ENCODE measurements at places on chromosomes 3 and 15.

GRCh38 chr15:74664028-74664616 lies 31.7 kb downstream of the EDC3 start:
- peak; percentile 72 for DNase-seq

DNA sequence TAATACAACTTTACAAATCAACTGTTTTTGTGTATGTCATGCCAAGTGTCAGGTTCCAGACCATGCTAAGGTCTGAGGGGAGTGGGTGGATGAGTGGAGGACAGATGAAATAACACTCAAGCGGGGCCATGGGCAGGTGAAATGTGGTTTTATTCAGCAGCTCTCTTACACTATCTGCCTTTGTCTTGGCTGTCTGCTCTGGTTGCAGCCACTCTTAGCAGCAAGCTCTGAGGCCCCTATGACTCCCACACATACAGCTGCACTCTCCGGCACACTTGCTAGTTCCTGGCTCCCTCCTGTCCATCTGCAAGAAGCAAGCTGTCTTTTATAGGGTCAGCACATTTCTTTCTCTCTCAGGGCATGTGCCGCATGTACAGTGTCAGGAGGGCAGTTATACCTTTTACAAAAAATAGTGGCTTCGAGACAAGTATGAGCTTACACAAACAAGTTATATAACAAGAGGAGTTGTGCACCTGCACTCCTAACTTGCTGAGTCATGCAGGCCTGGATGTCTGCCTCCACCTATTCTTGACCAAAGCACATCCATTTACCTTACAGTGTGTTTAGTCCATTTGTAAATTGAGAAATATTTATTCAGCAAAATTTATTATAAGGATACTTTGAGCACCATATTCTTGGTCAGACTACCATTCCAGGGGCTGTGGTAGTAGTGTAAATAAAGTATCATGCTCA lies 683.7 kb upstream of the CBLB start:
- DNase-seq = no peak

- no peak for DNase-seq
These were observed 54.1 kb downstream of the SLC7A14 start for GRCh38 chr3:170531657-170532335.

- no peak for DNase-seq
These were observed 46.4 kb downstream of the DNASE1L3 start for GRCh38 chr3:58164199-58164879.

GRCh38 chr15:60733196-60733595 lies 254.3 kb upstream of the ICE2 start:
- DNase-seq = no peak

GRCh38 chr3:59084583-59084982 lies 34.8 kb upstream of the CFAP20DC start:
- no peak for DNase-seq

DNA sequence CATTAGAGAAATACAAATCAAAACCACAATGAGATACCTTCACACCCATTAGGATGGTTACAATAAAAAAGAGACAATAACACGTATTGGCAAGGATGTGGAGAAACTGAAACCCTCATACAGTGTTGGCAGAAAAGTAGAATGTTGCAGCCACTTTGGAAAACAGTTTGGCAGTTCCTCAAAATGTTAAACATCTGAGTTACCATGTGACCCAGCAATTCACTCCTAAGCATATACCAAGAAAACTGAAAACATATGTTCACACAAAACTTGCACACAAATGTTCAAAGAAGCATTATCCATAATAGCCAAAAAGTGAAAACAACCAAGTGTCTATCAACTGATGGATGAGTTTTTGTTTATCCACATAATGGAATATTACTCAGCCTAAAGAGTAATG lies 166.9 kb upstream of the FAM3D start:
- no peak for DNase-seq

DNA sequence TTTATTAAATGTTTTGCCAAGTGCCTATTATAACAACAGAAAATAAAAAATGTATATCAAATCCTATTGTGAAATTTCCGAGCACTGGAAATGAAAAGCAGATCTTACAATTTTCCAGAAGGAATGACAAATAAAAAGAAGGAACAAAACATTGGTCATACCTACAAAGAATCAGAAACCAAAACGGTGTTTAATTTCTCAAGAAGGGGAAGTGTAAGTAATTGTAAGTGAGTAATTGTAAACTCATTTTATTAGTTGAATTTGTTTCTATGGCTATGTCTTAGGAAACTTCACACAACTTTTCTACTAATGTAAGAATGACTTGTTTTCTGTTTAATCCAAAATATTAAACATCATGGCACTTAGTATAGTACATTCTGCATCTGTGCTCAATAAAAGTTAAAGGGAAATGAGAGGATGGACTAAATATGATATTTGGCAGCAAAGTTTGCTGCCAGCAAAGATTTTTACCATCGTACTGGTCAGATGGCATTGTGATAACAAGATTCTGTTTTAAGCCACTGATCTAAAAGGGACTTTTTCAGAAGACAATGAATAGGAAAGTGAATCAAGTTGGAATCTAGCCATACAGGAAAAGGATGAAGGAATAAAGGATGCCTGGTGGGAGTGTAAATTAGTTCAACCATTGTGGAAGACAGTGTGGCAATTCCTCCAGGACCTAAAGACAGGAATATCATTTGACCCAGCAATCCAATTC lies 232.4 kb downstream of the NFKBIZ start:
- no peak for DNase-seq

DNA sequence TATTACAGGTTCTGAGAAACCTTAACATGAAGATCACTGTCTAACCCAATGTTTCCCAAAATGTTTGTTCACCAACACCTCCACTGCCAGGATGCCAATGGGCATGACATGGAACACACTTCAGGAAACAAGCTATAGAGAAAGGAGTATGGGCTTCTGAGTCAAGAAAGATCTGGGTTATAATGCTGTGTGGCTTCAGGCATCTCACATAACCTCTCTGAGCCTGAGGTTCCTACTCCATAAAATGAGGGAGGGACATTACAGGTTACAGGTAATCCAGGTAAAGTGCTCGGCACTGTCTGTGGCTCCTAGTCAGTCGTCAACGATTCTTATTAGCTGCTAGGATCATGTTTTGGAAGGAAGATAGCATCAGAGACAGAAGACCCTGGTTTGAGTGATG lies 126.4 kb upstream of the SMAD3 start:
- DNase-seq = no peak

- DNase-seq = no peak
These were observed 27.4 kb downstream of the ARHGEF26 start for GRCh38 chr3:154148541-154148940.

- no peak for DNase-seq
These were observed 24.6 kb upstream of the ANPEP start for GRCh38 chr15:89839167-89839810.

DNA sequence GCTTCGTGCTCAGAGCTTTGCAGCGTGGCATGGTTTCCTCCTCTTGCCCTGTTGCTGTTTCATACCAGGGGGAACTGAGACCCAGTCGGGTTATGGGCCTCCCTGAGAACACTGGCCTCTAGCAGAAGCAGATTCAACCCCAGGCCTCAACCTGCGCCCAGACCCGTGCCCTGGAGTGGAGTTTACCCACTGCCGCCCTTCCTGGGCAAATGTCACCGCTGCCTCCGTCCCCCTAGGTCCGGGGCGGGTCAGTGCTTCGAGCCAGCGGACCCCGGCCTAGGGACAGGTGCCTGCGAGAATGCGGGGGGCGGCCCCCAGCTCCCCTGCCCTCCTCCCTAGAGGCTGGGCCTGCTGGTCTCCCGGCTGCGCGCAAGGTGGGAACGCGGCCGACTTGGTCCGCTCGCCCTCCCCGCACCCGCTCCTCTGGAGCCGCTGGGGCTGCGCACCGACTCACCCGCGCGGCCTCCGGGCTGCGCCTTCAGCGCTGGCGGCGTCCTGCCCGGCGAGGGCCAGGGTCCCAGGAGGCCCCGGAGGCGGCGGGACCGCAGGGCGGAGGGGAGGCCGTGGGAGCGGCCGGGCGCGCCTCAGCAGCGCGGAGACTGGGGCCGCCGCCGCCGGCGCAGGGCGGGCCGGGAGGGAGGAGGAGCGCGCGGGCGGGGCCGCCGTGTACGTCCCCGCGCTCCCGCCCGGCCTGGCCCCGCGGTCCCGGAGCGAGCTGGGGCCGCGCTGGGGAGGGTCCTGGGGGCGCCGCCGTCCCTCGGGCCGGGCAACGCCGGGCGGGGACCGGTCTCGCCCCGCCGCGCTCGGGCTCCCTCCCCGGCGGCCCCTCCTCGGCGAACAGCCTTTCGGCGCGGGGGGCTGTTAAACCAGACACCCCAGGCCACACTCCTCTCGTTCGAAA lies at the start of gene PIGZ:
Gene PIGZ, minus strand, starts transcription at position 601 of the 901 bp plus-strand sequence. CDS start 16,802 bp downstream, outside the sequence.
- peak; percentile 45 for DNase-seq

GRCh38 chr15:66288551-66289185 lies 4.7 kb upstream of the DIS3L start:
- no peak for DNase-seq

GRCh38 chr3:23648996-23649395 lies 156.8 kb upstream of the UBE2E1 start:
- no peak for DNase-seq

GRCh38 chr15:65642594-65642993 lies 20.9 kb downstream of the SLC24A1 start:
- DNase-seq = no peak

DNA sequence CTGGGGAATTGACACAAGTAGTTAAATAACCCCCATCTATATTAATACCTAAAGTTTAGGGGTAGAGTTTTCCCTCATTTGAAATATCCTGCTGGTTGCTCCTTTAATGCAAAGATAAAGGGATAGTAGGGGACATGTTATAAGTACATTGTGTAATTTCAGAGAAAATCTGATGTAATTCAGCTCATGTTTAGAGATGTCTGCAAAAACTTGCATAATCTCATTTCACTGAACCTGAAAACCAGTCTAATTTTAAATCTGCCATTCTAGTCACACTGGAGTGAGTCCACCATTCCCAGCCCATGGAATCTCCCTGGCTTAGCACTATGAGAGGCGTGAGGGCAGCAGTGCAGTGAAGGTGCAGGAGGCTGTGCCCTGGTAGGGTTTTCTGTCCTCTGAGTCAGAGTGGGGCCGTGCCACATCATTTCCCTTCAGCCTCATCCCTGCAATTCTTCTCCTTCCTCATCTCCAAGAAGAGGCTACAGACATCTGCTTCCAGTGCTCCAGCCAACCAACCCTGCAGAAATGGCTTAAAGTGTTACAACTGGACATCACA lies 246.3 kb upstream of the UMPS start:
- DNase-seq = no peak

DNA sequence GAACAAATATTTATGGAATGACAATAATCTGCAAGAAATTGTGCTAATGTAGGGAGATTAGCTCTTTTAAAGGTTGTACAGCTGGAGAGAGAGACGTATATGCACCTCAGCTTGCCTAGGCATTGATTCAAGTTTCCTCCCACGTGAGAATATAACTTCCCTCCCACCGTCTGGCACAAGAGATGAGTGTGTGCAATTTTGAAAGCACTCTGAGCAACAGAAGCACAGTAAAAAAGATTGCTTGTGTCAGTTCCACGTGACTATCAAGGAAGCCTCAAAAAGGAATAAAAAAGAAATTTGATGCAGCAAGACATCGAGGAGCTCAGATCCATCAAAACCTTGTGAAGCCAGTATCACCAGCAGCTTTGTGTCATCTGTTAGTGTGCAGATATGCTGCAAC lies 435.3 kb downstream of the TUSC7 start:
- DNase-seq = no peak

- DNase-seq = peak; percentile 94
These were observed at the start of gene ZNF501 for GRCh38 chr3:44729384-44729910. ZNF501 (plus strand) TSS chr3:44729635; CDS start chr3:44734422, 4,787 bp downstream.

GRCh38 chr15:66941108-66941711 lies 124.2 kb upstream of the SMAD3 start:
- no peak for DNase-seq

DNA sequence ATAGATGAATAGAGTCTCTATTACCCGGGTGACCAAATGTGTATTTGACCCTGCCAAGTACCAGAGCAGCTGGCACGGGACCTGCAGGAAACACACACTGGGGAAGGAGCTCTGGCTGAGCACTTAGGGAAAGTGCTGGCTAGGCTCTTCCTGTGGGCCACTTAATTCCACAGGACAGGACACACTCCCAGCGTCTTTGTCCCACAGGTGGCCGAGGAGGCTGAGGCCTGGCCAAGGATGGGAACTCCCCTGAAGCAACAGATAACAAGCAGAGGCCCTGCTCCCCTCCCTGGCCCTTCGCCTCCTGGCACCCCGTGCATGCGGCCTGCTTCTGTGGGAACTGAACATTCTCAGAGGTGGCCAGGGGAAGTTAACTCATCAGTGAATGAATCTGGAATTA lies 180.8 kb downstream of the ATP10A start:
- DNase-seq = no peak

DNA sequence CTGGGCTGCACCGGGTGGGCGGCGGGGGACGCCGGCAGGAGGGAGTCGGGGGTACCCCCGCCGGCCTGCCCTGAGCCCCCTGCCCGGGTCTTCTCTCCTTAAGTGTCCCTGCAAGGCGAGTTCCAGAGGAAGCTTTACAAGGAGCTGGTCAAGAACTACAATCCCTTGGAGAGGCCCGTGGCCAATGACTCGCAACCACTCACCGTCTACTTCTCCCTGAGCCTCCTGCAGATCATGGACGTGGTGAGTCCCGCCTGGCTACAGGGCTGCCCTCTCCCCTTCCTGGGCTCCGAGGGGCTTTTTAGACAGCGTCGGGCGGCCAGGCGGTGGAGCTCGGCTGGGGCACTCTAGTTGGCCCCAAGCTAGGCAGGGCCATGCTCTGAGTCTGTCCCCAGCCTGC lies 480 bp downstream of the CHRNA7 start:
- DNase-seq = no peak

DNA sequence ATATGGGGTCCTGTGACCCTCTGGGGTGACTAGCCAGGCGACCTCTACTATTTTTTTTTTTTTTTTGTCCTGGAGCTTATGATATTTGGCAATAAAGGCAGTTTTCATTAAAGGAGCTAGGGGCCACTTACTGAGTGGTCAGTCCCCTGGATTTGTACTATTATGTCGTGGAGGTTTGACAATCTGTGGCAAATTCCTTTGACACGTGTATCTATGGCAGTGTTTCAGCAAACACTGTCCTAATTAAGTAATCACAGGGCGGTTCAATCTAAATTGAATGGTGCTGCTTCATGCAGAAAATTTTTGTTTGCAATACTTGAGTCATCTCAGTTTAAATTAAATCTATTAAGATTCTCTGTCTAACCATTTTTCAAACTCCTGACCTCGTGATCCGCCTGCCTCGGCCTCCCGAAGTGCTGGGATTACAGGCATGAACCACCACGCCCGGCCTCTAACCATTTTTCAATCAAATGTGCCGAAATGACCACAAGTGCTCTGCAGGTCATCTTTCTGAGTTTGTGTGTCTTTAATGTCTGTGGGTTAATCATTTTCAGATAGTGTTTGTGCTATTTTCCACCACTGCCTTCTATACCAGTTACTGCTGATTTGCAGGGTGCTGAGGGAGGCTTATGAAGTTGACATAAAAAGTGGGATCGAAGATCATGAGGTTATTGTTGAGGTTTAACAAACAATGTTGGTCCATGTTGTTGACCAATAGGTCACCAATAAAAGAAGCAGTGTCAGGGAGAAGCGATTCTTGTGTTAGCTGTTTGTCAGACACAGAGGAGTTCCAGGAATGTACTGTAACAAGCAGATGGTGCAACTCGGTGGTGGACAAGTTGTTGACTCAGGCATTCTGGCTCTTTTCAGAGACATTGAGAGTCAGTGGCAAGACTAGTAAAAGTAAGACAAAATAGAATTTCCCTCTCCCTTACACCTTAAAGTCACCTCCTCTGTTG lies 18.6 kb upstream of the SLC2A2 start:
- peak; percentile 97 for DNase-seq

- no peak for DNase-seq
These were observed 397.7 kb downstream of the MAGI1 start for GRCh38 chr3:65641045-65641444.

GRCh38 chr3:145692751-145693150 lies 468.2 kb downstream of the PLOD2 start:
- no peak for DNase-seq

- no peak for DNase-seq
These were observed 10.3 kb downstream of the COLQ start for GRCh38 chr3:15511156-15511555.
